Upper lobe of right lung (tissue), 1 donor: ENCODE measurements at places on chromosomes 6 and 20.

- DNase-seq, result no peak
These were observed 166.8 kb upstream of the GRIK2 start for GRCh38 chr6:101226677-101227135.

- no peak for DNase-seq
These were observed 7.3 kb upstream of the UBD start for GRCh38 chr6:29566856-29567255.

DNA sequence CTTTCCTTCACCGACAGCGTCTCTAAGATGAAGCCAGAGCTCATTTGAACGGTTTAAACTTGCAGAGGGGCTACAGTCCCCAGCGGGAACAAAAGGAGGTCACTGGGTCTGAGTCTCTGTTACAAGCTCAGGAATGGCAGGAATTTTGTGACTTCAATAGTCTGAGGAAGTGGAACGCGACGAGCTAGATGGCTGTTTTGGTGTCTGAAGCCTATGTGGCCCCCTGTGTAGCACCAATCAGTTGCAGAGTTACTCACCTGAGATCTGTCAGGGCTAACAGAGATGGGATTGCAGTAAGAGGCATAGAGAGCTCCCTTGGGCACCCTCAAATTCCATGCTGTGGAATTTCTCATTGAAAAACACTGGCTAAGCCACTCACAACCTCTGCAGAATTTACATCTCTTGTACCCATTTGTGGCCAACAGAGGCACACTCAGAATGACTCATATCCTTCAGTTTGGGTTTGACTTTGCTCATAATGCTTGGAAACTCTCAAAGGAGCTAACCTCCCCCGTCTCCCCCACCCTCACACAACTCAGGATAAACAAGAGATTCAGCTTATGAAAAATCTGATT is 7.1 kb upstream of the TCP11 start:
- DNase-seq, result no peak

- DNase-seq, result no peak
These were observed 195.9 kb downstream of the CDH4 start for GRCh38 chr20:61447952-61448351.

- no peak for DNase-seq
These were observed 56.1 kb downstream of the HDDC2 start for GRCh38 chr6:125245523-125246264.

DNA sequence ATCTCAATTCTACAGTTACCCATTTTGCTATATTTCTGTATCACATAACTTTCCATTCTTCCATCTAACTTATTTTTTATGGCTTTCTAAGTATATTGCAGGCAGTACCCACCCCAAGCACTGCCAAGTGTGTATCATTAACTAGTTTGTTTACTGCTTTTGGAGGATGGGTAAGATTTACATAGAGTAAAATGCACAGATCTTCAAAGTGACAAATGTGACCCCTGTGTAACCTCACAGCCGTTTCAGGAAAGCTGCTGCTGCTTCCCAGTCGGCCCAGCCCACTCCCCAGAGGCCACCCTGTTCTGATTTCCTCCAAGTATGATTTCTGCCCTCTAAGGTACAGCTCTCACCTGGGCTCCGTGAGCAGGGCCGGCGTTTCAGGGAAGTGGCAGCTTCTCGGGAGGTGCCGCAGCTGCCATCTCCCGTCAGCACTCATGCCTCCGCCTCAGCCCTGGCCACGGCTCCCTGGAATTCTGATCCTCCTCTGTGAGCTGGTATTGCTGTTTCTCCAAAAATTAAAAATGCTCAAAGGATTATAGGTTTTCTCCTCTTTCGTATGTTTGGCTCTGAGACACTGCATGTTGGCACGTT is 15.0 kb upstream of the MAP1LC3A start:
- no peak for DNase-seq
